ENCODE measurements at places on chromosomes 1 and 21.

- peak; percentile 28 for DNase-seq
These were observed 20.6 kb upstream of the TBX15 start for GRCh38 chr1:119008483-119009311.

- DNase-seq, result no peak
These were observed 64.4 kb upstream of the GJA5 start for GRCh38 chr1:147824798-147825197.

DNA sequence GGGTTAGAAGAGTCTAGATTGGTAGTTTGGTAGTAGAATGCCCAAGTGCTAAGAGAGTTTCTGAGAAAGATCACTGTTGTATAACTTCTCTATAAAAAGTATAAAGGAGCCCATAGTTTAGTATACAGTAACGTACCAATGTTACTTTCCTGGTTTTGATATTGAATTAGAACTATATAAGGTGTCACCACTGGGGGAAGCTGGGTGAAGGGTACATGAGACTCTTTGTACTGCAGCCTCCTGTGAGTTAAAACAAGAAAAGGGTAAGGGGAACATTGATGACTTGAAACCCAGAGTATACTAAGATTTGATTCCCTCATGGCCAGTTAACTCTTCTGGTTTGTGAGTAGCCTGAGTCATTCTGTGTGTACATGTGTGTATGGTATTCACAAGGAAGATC lies 129.8 kb downstream of the RPS6KC1 start:
- DNase-seq, result no peak

DNA sequence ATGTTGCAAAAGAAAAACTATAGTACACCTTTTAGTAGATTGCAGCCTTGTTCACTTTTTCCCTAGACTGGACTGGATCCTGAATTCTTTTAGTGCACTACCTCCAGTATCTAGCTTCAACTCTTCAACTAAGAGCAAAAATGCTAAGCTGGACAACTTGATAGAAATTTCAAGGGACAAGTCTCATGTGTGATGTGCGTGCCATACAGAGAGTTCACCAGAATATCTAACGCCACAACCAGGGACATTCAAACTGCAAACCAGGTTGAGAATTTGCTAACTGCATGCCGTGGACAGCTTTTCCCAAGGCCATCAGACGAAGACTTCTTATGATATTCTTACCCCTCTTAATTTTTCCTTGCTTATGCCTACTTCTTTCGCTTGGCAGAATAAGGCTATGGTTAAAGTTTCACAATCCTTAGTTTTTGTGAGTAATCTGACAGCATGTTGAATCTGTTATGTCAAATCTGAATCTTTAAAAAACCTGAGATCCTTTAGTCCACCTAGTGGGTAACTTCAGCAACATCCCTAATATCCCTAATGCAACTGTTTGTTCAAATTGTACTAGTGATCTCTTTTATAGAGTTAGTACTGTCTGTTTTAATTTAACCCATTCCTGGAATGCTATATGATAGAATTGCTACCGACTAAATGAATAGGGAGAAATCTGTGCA lies 66.4 kb downstream of the DDAH1 start:
- DNase-seq, result no peak

DNA sequence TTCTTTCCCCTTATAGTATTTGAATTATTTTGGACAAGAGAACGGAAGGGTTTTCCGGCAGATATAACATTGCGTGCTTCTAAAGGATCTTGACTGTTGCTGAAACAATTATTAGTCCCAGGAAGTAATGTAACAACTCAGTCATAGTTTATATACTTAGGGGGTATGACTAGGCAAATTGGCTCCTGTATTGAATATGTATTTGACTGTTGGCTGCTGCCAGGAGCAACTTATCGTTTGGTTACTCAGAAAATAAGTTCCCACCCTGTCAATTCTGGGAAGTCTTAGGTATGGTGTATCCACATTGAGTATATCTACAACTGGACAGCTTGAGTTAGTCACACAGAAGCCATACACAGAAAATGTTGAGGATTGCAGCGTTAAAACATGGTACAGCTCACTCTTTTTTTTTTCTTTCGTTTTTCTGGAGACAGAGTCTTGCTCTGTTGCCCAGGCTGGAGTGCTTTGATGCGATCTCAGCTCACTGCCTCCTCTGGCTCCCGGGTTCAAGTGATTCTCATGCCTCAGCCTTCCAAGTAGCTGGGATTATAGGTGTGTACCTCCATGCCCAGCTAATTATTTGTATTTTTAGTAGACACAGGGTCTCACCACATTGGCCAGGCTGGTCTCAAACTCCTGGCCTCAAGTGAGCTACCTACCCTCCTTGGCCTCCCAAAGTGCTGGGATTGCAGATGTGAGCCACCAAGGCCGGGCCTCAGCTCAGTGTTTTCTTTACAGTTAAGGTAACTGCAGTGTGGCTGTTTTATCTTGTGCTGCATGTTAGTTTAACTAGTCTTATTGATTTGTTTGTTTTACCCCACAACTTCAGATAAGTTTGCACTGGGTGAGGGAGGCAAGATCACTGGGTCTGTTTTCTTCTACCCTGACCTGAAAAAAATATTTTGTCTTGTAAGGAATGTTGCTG lies 10.2 kb downstream of the SMAP2 start:
- no peak for DNase-seq

GRCh38 chr1:87242445-87243185 lies 86.1 kb upstream of the LMO4 start:
- no peak for DNase-seq

- no peak for DNase-seq
These were observed 262.3 kb downstream of the FAF1 start for GRCh38 chr1:50697440-50698421.

DNA sequence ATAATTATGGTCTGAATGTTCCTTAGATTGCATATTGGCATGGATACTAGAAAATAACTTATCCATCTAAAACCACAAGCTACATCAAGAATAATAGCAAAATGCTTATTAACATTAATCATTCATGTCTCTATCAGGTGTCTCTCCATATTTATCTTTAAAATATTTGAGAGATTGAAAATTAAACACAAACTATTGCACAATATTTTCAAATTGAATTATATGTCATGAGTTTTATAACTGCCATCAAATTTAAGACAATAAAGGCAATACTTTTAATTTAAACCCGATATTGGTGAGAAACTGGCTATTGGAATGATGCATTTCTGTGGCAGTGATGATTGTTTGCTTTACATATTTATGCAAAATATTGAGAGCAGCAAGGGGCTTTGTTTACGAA lies 1506.8 kb upstream of the B3GALT2 start:
- DNase-seq, result no peak

DNA sequence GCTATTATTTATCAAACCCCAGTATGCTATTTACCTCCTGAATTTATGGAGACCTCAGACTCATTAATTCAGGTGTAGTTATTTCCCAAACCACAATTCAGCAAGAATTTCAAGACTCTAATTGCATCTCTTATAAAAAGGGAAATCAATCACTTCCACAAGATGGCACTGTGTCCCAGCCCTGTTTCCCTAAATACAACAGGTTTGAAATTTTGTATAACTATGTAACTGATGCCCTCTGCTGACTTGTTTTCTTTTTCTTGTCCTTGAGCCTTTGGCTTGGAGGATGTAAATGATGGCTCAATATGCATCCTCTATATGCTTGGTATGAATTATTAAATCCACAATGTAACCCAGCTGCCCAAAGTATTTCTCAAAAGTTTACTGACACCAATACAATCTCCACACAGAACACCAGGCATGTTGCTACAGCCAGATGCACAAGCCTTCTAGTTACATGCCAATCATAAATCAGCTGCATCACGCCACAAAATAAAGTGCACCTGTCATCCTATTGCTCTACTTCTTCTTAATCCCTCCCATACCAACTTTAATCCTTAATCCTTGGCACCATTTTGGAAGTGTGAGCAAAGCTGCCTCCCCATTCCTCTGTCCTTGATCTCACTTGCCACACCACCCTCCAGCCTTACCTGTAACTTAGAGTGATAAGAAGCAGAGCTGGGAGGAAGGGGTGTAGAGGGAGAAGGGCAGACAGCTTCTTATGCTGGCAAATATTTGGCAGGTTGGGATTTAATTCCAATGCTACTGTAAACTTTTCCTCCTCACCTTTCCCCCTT lies 9.0 kb downstream of the C1orf105 start:
- peak; percentile 31 for DNase-seq

GRCh38 chr1:151447696-151448095 lies 11.6 kb downstream of the POGZ start:
- DNase-seq, result no peak

GRCh38 chr1:21042929-21043605 lies 133.6 kb downstream of the EIF4G3 start:
- DNase-seq, result no peak

GRCh38 chr1:208923946-208924720 lies 659.4 kb upstream of the CAMK1G start:
- DNase-seq, result no peak

DNA sequence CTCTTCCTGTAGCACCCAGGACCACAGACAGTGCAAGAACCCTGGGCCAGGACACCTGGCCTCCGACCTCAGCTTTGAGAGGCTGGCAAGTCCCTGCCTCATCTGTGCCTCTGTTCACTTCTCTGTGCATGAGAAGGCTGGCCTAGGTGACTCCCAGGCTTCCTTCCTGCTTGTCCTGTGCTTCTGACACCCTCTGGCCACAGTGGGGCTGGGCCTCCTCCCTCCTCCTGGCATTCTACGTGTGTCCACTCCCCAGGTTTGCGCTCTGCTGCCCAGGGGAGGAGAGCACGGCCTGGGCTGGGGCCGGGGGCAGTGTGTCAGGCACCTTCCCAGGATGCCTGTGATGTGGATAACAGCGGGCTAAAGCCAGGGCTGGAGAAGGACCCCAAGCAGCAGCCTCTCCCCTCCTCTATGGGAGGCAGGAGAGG lies 30.3 kb upstream of the PKP1 start:
- no peak for DNase-seq

- DNase-seq, result no peak
These were observed 17.7 kb upstream of the RIPK4 start for GRCh38 chr21:41784456-41785102.

GRCh38 chr1:235226933-235227332 lies 65.9 kb upstream of the RBM34 start:
- no peak for DNase-seq

- no peak for DNase-seq
These were observed 166.2 kb upstream of the IVNS1ABP start for GRCh38 chr1:185483217-185483616.

DNA sequence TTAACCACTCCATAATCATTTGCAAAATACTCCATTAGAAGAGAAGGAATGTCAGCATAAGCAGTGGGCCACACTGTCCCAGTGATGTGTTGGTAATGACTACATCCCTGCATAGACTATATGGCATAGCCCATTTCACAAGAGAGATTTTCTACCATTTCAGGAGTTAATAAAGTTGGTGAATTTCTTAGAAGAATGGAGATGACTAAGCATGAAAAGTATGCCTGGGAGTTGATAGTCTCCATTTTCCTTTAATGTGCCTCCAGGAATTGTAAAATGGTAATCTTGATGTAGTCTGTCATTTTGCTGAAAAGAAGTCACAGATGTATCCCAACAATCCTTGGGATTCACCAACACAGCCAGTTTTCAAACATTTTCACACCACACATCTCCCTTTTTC lies 608.8 kb upstream of the CHRM3 start:
- no peak for DNase-seq

GRCh38 chr21:25732091-25732760 lies 2.5 kb downstream of the ATP5PF start:
- no peak for DNase-seq

GRCh38 chr1:37914719-37915475 lies 32.0 kb downstream of the INPP5B start:
- no peak for DNase-seq

DNA sequence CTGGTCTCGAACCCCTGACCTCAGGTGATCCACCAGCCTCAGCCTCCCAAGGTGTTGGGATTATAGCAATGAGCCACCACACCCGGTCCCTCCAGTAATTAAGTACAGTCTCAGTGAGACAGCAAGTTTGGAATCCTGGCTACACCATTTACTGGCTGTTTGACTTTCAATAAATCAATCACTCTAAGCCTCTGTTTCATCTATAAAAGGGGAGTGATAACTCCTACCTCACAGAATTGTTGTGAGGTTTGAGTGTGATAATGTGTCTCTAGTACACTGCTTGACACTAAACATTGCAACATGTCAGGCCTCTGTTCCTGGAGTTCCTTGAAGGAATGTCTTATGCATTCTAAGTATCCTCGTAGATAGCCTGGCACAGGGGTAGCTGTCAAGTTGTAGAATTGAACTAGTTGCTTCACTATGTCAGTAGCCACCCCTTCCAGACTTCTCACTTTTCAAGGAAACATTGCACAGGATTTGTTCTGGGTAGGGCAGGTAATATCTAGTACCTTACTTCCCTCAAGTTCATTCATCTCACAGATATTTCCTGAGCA lies 12.4 kb downstream of the ENTREP3 start:
- DNase-seq, result no peak

DNA sequence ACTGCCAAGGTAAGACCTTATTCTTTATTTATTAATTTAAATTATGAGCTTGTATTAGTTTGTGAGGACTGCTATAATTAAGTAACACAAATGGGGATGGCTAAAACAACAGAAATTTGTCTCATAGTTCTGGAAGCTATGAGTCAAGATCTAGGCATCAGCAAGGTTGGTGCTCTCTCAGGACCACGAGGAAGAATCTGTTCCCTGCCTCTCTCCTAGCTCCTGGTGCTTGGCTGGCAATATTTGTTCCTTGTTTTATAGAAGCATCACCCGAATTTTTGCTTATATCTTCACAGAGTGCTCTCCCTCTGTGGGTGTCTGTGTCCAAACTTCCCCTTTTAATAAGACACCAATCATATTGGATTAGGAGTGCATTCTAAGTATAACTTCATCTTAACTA lies 41.4 kb upstream of the CCDC190 start:
- no peak for DNase-seq

DNA sequence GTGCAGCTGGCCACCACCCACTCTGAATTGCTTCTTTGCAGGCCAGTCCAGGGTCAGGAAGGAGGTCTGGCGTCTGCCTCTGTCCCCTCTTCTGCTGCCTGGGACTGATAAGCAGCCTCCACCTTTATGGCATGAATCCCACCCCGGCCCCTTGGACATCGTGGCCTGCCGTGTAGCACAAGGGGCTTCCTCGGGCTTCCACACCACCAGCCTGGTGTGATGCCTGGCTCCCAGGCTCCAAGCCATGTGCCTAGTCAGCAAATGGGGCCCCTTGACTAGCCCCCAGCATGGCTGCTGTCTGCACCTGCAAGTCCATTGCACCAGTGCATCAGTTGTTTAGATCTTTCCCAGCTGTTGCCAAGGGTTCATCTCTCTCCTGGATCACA lies 9.9 kb upstream of the ARF1 start:
- DNase-seq, result no peak
